ENCODE measurements at places on chromosomes 7 and 10.

DNA sequence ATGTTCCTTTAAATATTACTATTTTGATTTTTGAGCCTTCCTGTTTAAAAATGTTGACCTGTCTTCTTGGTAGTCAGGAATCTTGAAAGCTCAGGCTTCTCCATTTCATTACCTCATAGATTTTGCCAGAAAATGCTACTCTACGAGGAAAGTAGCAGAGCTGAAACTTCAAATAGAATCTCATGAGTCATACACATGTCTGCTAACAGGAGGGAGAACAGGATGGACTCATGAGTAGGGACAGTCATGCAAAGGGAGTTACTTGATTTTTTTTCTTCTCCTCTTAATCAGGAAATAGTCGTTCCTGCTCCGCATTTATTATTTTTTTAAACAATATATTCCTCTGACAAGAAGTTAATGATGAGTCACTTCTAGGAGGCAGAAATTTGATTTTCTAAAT is 37.0 kb upstream of the MINDY3 start:
- DNase-seq: peak; percentile 20

DNA sequence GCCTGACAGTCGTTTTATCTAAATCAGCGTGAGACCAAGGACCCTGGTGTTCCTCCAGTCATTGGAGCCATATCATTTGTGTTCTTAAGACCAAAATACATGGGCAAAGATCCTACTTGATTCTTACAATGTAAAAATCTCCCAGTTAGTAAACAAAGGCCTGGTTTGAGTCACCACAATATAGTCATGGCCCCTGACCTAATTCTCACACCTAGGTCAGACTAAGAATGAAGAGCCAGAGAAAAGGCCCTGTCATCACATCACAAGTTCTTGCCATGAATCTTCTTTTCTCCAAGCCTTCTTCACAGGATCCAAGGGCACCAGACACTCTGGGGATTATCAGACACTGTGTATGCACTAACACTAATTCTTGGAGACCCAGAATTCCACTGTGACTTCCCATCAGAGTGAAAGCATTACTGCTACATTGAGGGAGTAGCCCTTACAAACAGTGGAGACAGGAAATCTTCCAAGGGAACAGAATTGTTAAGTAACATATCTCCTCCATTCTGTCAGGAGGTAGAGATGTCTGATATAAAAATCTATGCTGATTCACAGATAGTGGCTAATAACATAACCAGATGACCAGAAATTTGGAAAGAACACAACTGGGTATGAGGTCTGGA is 7.6 kb upstream of the ERVW-1 start:
- DNase-seq: peak; percentile 3

- DNase-seq: peak; percentile 95
These were observed 7.5 kb downstream of the DYNC2I1 start for GRCh38 chr7:158863611-158864506.

- no peak for DNase-seq
These were observed 1.7 kb upstream of the CFAP43 start for GRCh38 chr10:104233817-104234216.

- no peak for DNase-seq
These were observed 205.5 kb upstream of the SEMA3D start for GRCh38 chr7:85392326-85392725.

DNA sequence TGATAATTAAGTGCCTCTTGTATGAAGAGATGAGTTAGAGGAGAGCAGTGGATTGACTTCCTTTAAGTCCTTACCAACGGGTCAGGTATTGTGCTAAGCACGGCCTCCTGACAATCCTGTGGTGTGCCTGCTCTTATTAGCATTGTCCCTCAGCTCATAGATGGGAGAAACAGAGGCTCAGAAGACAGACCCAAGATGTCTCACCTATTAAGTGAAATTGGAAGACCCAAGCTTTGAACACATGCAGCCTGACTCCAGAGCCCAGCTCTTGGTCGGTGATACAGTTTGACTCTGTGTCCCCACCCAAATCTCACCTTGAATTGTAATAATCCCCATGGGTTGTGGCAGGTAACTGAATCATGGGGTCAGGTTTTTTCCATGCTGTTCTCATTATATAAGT is 53.8 kb downstream of the CCDC3 start:
- no peak for DNase-seq

DNA sequence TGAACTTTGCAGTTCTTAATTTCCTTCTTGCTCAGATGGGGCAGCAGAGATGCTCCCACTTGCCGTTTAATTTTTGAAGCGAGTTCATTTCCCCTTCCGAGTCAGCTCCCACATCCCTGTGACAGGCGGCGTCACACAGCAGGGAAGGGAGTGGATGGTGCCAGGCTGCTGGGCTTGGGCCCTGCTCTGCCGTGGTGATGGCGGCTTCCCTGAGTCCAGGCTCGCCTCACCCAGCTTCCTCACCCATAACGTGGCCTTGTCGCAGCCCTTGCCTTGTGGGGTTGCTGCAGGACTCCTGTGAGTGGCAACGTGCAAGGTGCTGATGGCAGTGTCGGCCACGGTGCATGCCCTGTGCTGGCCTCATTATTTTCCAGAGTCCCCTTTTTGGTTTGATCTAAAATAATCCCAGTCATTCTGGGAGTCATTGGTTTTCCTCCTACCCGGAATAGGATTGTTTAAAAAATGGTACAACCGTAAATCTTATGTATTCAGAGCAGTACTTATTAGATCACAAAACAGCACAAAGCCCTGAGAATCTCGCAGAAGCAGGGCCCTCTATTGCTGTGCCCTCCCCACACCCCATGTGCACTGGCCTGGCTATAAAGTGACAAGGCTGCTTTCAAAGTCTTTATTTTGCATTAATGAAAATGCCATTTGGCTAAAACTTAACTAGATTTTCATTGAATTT is 260.1 kb downstream of the WDR37 start:
- DNase-seq: no peak

DNA sequence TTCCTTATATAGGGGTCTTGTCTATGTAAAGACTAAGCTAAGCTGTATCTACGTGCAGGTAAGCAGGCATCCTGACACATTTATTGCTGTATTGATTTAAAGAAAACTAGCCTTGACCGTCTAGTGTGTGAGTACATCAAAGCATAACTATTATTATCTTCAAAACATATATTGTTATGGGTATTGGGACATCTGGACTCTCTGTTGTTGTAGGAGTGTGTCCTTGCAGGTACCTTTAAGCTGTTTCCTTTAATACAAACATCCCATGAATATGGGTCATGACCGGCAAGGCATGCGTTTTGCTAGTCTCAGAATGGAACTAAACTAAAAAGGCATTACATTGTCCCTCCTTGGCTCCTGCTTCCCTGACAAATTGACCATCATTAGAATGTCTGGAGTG is 35.1 kb upstream of the AKR1E2 start:
- no peak for DNase-seq
